CD4-positive, alpha-beta T cell treated with Interleukin-15 for 1 hour (primary cell): ENCODE measurements at places on chromosomes 7 and 10.
A peak's percentile ranks its signal among the peaks of the same experiment; 100 is the strongest.

- no peak for DNase-seq
These were observed 143.1 kb downstream of the ETV1 start for GRCh38 chr7:13846386-13846785.

- no peak for DNase-seq
These were observed 78.9 kb downstream of the SRI start for GRCh38 chr7:88140947-88141346.

DNA sequence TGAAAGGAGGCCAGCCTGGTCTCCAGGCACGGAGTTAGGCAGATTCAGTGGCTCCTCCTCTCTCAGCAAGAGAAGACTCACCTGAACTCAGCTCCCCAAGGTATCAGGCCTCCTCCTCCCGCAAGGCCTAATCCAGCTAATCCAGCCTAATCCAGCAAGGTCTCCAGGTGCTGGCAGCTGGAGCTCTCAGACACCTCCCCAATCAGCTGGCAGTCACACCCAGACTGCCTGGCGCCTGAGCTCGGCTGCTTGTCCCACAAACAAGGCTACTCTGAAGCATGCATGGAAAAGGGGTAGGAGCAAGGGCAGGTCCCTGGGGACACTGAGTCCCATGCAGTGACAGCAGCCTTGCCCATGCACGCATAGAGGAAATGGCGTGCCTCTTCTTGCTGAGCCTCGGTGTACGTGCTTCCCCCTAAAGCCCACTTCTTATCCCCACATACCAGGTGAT lies 3.3 kb upstream of the OPN4 start:
- DNase-seq = no peak

- DNase-seq = no peak
These were observed 24.7 kb downstream of the AUTS2 start for GRCh38 chr7:69622960-69623359.

GRCh38 chr7:78565784-78566183 lies 767.2 kb downstream of the PHTF2 start:
- no peak for DNase-seq

DNA sequence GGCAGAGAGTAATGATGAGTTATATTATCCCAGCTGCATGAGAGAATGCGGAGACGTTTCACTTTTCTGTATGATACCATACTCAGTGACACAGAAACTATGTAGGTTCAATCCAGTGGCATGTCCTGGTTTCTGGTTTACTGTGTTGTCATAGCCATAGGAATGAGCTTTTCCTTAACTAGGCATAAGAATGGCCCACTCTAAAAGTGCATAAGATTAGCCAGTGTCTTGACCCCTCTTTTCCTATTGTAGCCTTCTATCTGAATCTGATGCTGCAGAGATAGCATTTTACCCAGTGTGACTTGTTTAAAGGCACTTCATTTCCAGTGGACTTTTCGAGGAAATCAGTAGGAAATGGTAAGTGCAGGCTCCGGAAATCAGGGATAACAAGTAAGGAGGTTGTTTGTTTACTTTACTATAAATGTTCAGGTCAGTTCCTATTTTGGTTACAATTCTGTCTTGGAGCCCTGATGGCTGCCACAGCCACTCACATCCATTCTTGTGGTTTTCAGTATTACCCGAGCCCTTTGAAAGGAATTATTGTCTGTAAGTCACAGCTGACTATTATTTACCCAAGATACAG lies 70.5 kb downstream of the SEMA3A start:
- DNase-seq = no peak

GRCh38 chr7:101153969-101154692 lies at the start of gene AP1S1:
TSS of gene AP1S1 (plus strand) at chr7:101154476. CDS start at chr7:101154515, 39 bp downstream.
- peak; percentile 97 for DNase-seq

DNA sequence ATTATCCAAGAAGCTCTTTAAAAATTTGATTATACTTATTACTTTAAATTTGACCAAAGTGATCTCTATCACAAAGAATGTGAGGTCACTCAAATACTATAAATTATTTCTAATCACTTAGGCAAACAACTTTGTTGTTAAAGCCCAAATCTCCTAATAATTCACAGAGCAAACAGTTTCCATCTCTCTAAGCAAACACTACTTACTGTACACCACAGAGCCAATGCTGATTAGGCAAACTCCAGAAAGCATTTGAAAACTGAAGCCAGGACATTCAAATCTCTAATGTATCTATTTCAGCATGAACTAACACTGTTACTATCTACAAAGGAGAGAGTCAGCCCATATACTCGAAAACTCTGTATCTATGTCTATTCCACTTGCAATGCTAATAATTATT lies 107.1 kb downstream of the RNF32 start:
- no peak for DNase-seq

GRCh38 chr10:58856508-58857240 lies 319.8 kb upstream of the PHYHIPL start:
- DNase-seq = no peak

- DNase-seq = no peak
These were observed 126.4 kb upstream of the PTER start for GRCh38 chr10:16310440-16310839.

GRCh38 chr7:135964274-135964673 lies 12.9 kb downstream of the MTPN start:
- DNase-seq = no peak

- no peak for DNase-seq
These were observed 938 bp upstream of the TCTN3 start for GRCh38 chr10:95694665-95695064.

- no peak for DNase-seq
These were observed 218.0 kb downstream of the LRMDA start for GRCh38 chr10:75649466-75649865.

- no peak for DNase-seq
These were observed 74.8 kb upstream of the PALS2 start for GRCh38 chr7:24498439-24498838.

DNA sequence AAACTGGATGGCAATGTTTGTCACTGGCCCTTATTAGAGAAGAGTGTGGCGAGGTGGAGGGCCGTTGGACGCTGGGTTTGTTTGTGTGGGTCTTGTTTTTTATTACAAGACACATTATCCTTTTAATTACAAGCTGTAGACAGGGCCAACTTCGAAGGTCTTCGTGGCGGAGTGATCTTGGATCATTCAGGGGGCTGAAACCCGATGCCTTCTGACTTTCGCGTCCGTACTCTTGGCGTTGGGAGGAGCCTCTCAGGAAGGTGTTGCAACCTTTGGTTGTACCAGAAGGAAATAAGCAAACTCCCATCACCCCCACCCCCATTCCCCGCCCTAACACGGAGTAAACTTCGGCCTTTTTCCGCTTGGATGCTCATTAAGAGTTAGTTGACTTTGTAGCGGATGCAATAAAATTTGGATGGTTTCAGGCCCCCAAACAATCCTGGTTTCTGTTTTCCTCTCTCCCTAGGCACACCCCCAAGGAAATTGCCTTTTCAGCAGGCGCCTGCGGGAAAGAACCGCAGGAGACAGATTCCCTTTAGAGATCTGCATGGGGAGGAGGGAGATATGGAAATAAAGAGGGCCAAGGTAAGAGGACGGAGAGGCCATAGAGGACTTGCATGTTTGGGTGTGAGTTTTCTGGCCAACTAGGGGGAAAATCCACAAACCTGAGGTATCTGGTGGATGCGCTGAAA lies 294.5 kb upstream of the NFE2L3 start:
- no peak for DNase-seq

DNA sequence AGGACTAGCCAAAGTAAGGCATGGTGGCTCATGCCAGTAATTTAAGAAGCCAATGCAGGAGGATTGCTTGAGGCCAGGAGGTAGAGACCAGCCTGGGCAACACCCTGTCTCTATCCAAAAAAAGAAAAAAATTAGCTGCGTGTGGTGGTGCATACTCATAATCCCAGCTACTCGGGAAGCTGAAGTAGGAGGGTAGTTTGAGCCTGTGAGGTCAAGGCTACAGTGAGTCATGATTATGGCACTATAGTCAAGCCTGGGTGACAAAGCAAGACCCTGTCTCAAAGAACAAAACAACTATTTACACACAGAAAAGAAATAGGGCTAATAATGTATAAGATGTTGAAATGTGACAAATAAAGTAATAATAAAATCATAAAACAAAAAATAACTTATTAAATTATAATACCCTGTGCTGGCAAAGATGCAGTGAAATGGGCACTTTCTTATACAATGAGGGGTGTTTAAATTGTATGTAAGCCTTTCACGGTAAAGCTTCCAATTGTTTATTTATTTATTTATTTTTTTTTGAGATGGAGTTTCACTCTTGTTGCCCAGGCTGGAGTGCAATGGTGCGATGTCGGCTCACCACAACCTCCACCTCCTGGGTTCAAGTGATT lies 175.2 kb downstream of the TPST1 start:
- DNase-seq = no peak

DNA sequence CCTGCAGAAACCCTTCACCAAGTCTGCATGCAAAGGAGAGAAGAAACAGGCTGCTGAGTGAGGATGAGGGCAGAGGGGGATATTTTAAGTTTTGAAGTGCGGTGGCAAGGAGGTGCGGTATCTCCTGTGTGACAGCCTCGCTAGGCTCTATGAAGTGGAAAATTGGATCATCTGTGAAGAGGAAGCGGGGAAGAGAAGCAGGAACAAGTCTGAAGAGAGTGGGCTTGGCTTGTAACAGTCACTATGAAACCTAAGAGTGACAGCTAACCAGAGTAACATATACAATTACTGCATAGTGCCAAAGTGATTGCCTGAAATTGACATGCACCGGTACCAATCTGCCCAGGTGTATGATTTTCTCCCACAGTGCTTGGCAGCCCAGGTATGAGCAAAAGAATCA lies 287.5 kb upstream of the KLF14 start:
- no peak for DNase-seq

GRCh38 chr7:44695756-44696155 lies 52.9 kb upstream of the ZMIZ2 start:
- no peak for DNase-seq

GRCh38 chr10:69415049-69415448 lies 1.7 kb downstream of the TACR2 start:
- DNase-seq = no peak

DNA sequence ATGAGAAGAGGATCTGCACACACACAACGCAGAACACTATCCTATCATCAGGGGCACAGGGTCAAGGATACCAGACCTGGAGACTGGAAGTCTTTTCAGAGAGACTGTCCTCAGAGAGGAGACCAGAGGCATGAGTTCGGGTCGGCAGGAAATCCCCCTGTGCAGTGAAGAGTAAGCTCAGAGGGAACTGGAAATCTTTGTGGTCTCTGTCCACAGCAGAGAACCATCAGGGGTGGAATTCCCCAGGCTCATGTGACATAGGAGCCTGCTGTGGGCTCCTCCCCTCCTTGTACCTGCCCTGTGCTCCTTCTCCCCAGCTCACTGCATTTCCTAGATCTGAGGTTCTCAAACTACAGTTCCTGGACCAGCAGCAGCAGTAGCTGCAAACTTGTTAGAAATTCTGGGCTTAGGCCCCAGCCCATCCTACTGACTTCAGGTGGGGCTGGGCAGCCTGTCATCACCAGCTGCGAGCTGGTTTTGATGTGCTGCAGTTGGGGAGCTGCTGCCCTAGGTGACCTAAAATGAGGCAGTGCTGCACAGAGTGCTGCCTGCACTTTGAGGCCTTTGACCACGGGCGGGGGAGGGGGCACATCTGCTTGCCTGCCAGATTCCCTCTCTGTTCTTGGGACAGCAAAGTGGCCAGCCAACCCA lies 2.4 kb downstream of the ZMIZ2 start:
- DNase-seq = peak; percentile 79

- no peak for DNase-seq
These were observed 35.1 kb downstream of the SMNDC1 start for GRCh38 chr10:110269374-110270318.

DNA sequence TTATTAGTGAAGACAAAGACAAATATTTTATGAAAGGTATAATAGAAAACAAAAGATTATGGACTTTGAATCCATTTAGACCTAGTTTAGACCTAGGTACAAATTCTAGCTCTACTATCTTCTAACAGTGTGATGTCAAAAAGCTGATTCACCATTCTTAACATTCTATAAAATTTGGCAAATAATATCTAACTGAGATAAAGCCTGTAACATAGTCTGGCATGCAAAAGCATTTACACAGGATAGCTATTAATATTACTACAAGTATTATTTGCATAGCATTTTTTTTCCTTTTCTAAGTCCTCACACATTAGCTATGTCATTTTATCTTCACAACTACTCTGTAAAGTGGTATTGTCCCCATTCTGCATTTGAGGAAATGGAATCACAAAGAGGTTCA lies 179.6 kb upstream of the LRRTM3 start:
- DNase-seq = no peak
